Fibroblast of skin of left quadriceps (primary cell): ENCODE measurements at places on chromosomes 2 and 18.

DNA sequence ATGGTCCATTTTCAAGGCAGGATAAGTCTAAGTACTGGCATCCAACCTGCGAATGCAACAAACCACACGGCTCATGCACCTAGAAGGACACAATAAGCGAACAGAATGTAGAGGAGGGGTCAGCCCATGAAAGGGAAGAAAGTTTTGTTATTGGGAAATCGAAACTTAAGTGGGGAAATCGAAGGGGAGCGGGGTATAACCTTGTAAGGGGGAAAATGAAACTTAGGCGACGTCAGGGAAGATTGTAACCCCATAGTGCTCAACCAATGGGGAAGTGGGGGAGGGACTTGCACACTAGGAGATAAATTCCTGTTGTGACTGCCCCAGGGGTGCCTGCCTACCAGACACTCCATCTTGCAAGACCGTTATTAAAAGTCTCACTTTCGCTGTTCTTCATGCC lies 15.6 kb upstream of the OTOF start:
- no peak for DNase-seq

DNA sequence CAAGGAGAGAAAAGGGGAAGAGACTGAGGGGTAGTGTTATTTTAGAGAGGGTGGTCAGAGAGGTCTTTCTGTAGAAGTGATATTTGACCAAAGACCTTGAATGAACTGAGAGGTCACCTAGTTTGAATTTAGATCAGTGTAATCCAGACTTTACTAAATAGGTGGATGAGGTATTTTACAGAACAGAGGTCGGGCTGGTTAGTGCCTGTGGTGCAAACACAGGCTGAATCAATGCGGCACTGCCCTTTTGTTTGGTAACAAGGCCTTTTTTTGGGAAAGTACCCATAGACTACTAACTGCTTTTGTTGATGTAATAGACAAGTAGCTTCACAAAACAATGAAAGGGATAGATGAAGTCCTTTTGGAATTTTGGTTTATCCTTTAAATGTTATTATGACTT lies 15.9 kb downstream of the RAPGEF4 start:
- no peak for DNase-seq

GRCh38 chr2:109563288-109563687 lies 50.5 kb downstream of the SEPTIN10 start:
- no peak for DNase-seq

DNA sequence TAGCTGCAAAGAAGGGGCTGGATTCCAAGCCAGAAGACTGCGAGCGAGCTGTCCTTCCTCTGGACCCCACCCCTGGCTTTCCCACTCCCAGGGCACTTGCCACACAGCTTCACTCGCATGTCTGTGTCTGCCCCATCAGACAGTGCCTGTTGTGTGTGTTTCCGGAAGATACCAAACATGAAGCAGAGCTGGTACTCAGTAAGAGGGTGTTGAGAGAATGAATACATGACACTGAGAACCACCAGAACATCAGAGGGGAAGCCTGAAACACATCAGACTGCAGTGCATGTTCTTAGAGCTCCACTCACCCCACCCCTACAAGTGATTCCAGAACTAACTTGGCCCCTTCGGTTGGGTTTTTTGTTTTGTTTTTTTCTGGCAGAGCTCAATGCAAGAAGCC lies 181.5 kb downstream of the TTC32 start:
- DNase-seq: no peak
